Effector memory CD8-positive, alpha-beta T cell (primary cell): ENCODE measurements at places on chromosomes 1 and 21.

DNA sequence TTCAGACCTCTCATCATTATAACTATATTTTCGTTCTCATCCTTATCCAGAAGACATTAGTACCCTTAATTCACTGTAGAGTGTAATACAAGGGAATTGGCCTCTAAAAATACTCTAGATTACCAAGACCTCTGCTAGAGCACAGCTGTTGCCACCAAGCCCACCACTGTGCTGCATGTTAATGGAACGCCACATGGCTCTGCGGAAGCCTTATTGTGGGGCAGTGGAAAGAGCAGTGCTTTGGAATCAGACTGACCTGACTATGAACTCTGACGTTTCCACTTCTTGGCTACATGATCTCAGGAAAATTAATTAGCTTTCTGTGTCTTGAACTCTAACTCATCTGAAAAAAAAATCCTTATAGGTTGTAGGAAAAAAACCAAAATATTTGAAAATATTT lies 222.1 kb downstream of the LMX1A start:
- DNase-seq: no peak

- DNase-seq: peak; percentile 35
Observed at GRCh38 chr1:1068517-1069055, 5.5 kb downstream of the RNF223 start.

DNA sequence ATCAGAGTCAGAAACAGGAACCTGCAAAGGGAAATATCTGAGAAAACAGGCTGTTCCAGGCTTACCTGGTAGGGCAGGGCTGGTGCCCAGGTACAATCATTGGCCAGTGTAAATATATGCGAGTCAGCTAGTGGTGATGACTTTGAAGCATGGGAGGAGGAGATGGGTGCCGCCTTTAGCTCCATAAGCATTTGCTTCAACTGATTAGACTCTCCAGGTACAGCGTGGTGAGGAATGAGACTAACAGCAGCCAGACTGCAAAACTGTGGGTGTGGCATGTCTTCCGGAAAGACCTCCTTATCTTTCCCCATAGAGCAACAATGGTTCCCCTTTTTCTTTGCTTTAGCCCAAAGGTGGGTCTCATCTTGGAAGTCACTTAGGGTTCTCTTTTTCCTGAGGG lies 137.2 kb downstream of the LRIG2 start:
- no peak for DNase-seq

- DNase-seq: no peak
Observed at GRCh38 chr1:56189946-56190805, 389.2 kb downstream of the PLPP3 start.

DNA sequence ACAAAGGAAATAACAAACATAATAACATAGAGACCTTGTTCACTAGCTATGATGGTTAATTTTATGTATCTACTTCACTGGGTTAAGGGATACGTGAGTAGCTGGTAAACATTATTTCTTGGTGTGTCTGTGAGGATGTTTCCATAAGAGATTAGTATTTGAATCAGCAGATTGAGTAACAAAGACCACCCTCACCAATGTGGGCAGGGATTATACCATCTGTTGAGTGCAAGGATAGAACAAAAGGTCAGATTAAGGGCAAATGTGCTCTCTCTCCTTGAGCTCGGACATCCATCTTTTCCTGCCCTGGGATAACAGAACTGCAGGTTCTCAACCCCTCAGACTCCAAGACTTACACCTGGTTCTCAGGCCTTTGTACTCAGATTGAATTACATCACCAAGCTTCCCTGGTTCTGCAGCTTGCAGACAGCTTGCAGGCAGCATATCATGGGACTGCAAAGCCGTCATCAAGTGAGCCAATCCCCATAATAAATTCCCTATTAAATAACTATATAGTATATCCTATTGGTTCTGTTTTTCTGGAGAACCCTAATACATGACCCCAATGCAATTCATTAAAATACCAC lies 9.2 kb downstream of the SPATA6 start:
- no peak for DNase-seq

DNA sequence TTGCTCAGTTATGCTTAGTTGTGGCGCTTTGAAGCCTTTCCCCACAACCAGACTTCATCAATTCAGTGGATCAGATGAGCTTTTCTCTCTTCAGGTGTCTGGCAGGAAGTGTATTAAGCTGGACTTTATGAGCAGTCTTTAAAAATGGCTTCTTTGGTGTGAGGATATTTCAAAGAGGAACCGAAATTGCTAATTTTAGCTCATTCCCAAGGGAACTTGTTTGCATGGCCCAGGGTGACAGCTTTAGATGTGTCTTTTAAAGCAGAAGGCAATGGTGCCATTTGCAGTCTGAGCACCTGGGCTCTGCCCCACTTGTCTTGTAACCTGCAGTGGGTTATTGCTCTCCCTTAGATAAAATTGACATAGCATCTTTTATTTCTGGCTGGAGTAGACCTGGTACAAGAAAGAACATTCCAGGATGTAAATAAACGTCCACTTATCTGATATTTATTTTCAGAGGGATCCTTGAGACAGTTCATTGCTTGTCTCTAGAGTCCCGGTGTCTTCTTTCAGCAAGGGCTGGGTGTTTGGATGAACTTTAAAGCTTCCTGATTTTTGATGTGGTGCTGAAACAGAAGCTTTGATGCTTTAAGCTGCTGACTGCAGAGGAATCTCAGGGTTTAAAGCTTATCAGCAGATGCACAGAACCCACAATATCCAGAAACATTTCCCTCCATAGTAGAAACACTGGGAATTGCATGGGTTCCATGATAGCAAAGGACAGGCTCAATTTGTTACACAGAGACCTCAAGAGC lies 241.7 kb downstream of the ADGRL2 start:
- no peak for DNase-seq

DNA sequence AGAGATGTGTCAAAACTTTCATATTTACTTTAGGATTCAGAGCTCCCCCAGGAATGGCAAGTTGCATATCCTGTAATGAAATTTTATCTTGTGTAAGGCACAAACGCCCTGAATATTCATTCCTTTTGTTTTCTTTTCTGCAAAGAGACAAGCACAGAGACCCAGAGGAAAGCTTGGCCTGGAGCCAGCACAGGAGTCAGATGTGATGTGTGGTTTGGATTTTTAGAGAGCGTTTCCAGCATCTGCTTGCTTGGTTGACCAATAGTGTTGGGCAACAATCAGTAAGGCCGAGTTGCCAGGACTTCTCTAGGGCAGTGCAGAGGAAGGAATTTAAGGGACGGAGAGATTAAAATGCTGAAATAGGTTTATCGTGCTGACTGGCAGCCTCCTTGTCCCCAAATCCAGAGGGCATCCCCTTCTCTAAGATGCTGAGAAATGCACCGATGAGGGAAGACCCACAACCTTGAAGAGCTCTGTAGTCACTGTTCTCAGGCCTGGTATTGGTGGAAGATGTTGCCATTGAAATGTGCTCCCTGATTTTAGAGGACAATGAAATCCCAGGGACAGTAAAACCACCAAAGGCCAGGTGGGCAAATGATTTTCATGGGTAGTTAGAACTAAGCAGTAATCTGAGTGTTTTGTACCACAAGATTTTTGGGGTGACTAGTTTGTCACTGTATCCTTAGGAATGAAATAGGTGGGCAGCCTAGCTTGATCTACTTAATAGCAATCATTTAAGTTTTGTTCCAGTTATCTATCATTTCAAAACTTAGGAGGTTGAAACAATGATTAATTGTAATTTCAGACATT lies 37.9 kb upstream of the RHOU start:
- no peak for DNase-seq

DNA sequence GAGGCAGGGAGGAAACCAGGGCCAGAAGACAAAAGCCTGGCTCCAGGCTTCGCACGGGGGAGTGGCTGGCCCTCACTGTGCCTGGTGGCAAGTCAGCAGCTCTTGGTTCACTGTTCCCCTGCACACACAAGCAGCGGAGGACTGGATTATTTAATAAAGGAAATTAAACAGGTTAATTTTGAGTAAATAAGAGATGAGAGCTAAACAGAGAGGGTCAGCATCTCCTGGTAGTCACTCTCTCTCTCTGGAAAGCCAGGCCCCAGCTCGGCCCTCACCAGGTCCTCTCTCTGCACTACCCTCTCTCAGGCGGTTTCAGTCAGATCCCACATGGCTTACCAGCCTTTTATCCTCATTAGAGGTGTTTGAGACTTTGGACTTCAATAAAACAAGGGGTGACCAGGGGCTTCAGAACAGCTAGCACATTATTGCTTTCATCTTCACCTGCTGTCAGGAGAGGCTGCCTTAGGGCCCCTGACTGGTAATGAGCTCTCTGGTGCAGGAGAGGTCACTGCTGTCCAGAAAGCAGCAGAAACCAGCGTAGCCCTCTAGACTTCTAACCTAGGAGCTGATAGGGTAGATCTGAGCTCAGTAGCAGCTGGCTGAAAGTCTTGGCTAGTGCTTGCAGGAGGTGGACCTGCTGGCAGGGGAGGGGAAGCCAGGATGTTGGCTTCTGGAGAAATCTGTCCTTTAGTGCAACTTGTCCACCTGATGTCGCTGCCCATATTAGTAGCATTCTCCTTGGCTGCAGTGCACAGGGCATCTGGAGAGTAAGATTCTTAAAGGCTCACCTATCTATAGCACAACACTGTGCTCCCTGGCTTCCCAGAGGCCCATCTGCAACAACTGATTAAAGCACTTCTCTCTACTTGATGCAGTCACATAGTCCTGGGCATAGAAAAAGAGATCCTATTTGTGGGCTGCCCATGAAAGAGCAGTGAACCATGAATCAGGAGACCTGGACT lies 45.9 kb downstream of the SYT6 start:
- DNase-seq: no peak

DNA sequence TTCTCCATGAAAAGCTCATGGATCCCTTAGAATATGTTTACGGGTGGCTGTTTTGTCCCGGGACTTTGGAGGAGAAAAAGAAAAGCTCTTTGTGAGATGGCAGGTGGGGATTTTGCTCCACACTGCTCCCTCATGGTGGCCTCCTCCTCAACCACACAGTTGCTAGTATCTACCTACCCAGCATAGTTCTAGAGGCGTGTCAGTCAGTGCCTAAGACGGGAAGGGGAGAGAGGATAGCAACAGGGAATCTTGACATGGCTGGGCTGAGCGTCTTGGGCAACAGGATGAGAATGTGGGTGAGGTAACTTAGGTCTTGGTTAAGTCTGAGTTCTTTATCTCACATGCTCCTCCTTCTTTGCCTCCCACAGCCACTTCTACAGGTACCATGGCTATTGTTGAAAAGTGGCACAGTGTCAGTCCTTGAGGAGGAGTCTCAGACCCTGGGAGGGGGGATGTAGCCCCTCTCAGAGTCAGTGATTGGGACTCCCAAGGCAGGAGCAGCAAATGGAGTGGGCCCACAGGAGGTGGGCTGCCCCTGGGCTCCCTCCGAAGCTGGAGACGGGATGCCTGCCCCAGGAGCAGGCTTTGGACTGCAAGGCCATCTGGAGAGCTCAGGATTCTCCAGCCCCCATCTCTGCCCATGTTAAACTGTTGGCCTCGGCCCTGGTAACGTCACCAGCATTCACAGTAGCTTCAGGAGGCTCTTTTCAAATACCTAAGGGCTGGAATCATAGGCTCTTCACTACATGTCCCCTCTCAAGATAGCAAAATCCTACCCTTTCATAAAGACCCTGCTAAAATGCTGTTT lies 75.4 kb downstream of the TENT5C start:
- DNase-seq: no peak

DNA sequence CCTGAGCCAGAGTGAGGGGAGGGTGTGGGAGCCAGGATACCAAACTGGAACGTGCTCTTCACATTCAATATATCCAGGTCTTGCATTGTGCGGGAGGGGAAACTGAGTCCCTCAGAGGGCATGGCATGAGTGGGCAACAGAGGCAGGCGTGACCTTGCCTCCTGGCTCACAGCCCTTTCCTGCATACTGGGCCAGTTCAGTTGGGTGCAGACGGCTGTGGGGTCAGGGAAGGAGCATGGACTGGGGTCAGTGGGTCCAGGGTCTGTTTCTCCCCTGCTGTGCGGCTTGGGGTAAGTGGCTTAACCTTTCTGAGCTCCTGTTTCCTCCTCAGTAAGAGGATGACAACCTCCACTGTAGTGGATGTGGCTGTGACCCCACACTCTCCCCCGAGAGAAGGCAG lies 16.6 kb downstream of the SERINC2 start:
- DNase-seq: no peak

DNA sequence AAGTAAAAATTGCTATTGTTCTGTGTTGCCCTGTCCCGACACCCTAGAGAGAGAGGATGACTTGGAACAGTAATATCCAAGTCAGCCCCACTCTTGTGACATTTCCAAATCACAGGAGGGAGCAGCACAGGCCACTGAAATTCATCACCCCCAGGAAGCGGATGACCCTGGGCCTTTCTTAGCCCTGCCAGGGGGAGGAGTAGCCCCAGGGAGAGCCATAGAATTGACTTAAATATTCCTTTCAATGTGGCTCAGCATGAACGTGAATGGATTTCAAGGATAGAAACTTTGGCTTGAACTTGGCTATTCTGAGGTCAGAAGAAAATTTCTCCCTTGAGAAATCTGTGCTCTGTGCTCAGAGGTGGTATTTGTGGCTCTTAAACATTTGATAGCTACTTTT lies 80.6 kb downstream of the CENPF start:
- no peak for DNase-seq

DNA sequence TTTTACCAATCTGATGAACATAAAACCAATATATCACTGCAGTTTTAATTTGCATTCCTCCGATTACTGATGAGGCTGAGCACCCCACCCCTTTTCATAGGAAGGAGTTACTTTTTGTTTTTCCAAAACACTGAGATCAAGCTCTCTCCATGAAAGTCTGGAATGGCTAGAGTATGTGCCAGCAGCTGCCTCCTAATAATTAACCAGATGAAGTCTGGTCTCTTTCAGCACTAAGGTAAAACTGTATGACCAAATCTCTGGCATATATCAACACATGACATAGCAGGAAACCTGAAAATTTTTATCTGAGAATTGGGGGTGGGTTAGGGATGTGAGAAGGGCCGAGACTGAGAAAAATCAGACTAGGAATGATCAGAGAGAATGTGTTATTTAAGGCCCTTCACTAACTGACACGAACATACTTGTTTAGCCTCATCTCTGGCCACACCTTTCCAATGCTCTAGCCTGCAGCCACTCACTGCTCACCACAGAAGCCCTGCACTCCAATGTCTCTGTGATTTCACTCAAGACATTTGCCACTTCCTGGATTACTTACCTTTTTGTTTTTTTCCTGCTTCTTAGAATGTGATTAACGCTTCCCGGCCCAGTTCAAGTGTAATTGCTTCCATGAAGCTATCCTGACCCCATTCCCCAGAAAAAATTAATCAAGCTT lies 34.7 kb downstream of the WASF2 start:
- DNase-seq: no peak

- peak; percentile 25 for DNase-seq
Observed at GRCh38 chr1:38026592-38027200, 14.2 kb downstream of the UTP11 start.

GRCh38 chr1:72485801-72486200 lies 203.5 kb upstream of the NEGR1 start:
- DNase-seq: no peak

DNA sequence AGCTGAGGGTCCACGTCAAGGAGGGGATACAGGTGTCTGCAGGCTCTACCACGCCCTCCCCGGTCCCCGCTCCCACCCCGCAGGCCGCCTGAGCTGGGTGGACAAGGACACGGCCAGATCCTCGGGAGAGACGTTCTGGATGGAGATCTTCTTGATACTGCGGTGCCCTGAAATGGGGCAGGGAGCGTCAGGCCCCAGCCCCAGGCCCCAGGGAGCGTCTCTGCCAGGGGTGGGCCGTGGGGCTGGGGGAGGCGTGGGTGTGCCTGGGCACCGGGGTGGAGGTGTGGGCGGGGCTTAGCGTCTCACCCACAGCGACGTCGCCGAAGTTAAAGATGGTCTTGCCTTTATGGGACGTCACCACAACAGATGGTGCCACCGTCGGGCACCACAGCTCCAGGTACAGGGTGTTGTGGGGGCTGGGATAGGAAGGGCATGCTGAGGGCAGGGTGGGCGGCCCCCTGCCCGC lies 7.3 kb upstream of the TMEM52 start:
- DNase-seq: no peak

GRCh38 chr1:226590614-226591013 lies 42.0 kb downstream of the STUM start:
- DNase-seq: no peak
